NCI-H1436 (cell line): ENCODE measurements at places on chromosomes 7 and 10.

DNA sequence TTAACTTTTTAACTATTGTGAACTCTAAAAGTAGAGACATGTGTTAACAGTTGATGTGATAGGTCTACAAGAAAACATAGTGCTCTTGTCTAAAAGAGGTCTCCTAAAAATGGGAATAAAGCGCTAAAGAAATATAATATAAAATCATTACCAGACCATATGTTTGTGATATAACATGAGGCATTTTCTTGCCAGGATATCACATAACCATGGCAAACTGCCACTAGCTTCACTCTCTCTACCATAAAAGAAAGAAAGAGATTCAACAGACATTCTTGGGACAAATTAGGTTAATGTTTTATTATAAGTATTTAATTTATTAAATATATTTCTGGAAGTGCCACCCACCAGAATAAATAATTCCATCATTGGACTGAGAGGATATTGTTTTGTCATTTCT is 115.0 kb downstream of the TMEM26 start:
- no peak for DNase-seq

- DNase-seq = no peak
These were observed 158.4 kb downstream of the ZMYND11 start for GRCh38 chr10:293636-294035.

- peak; percentile 14 for DNase-seq
These were observed 129.2 kb downstream of the CUL2 start for GRCh38 chr10:34960983-34961382.

- no peak for DNase-seq
These were observed at the start of gene VIPR2 for GRCh38 chr7:159144758-159145489. VIPR2 (minus strand) TSS chr7:159144867; CDS start chr7:159144771, 96 bp downstream.

- no peak for DNase-seq
These were observed 79.0 kb downstream of the C10orf105 start for GRCh38 chr10:71640607-71641006.

- DNase-seq = peak; percentile 40
These were observed 89.7 kb downstream of the ATE1 start for GRCh38 chr10:121838149-121838548.

DNA sequence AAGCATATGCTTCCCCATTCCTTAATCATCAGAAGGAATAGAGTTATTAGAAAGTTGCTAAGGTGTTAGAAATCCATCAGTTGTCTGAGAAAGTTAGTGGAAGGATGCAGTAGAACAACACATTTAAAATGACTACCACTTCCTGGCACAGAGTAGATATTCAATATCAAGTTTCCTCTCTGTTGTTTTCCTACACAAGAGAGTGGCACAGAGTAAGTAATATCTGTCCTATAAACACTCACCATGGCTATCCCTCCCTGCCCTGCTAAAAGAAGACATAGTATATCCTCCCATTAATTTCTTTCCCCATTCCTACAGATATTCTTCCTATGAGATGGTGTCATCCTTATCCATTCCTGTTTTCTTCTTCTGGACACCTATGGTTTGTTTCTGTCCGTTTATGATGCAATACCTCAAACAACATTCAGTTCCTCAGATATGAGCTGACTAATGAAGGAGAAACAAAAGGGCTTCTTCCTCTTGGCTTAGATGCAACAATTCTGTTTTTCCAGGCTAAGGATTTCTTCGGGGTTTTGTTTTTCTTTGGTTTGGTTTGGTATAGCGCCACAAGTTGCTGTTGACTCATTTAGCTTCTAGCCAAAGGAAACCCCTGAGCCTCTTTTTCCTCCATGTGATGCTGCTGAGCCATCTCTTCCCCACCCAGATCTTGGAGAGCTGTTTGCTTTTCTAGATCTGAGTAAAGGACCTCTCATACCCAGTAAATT is 32.9 kb upstream of the BPGM start:
- DNase-seq = no peak

DNA sequence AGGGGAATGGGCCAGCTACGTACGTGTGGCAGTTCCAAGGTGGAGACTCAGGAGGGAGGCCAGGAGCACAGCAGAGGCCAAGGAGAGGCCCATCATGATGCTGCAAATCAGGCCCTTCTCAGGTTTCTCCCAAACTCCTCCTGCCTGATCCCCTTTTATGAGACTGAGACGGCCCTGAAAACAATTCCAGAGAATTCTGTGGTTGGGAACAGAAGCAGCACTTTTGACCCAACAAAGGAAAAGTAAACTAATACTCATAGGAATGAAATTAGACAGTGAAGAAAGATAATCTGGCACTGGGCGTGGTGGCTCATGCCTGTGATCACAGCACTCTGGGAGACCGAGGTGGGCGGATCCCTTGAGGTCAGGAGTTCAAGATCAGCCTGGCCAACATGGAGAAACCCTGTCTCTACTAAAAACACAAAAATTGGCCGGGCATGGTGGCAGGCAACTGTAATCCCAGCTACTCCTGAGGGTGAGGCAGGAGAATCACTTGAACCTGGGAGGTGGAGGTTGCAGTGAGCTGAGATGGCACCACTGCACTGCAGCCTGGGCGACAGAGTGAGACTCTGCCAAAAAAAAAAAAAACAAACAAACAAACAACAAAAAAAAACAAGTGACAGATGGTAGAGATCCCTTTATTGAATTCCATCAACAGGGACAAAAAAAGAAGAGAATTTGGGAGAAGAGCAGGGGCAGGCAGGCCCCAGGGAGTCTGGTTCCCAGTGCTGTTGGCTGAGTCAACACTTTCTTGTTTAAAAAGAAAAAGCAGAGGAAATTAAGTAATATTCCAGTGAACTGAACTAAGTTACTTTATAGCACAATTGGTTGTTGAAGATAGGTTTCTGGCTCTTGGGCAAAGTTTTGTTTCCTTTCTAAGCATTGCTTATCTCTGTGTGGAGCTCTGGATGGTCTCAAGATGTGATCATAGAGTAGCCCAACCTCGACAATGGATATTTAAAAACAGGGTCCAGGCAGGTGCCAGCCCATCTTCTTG is at the start of gene CCL26:
Gene CCL26 (minus strand): TSS at position 131 of the 997 bp plus-strand sequence. CDS start 35 bp downstream, at position 96.
- DNase-seq = no peak

DNA sequence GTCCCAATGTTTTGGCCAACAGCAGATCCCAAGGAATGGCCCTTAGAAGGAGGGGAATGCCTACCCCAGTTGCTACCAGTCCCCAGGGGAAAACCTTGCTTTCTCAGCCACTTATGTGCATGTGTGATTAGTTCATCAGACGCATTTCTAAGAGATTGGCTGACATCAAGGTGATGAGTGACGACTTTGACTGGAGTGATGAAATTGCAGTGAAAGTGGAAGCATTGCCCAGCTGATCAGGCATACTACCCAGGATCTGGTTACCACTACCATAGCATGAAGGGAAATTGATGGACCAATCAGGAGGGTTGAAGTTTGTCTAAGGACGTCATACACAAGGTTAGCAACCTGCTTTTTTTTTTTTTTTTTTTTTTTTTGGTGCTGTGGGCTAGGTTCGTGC is 90.3 kb upstream of the ELMO1 start:
- DNase-seq = no peak

DNA sequence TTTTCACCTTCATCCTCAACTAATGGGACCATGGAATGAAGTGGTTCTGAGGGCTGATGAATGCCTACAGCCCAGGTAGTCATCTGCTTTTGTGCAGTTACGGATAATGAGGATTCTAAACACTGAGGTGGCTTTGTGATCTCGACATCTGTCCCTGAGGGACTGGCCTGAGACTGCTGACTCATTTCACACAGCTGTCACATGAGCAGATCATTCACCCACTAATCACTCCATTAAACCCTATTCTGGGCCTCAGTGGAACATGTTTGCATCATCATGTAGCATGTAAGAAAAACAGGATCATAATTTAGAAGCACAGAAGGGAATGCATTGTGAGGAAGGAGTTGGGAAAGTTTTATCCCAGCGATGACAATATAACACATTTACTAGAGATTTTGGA is 79.4 kb upstream of the FEZF1 start:
- DNase-seq = peak; percentile 79

GRCh38 chr7:64945503-64946175 is 42.6 kb downstream of the ZNF273 start:
- DNase-seq = no peak

DNA sequence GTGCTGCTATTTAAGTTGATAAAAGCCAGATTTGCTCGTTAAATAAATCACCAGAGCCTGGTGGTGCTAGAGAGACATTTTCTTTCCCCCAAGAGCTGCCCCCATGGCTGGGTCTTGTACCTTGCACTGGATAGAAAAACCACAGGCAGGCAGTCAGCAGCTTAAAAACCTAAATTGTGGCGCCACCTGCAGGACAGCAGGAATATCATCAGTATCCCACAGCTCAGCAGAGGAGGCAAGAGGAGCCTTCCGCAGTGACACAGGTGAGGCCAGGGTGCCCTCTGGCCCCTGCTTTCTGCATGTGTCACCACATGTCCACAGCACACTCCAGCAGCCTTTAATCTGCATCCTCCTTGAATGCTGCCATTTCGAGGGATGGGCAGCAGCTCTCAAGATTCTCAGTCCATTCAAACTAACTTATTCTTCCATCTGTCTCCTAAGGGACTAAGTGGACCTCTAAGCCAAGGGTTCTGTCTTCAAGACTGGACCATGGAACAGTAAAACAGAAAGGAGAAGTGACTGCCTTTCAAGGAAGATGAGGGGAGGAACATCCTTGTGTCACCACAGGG is 4.5 kb upstream of the PLXNA4 start:
- DNase-seq = peak; percentile 15

GRCh38 chr10:86632009-86632800 is 22.1 kb upstream of the OPN4 start:
- peak; percentile 30 for DNase-seq

- DNase-seq = no peak
These were observed 863 bp downstream of the CALD1 start for GRCh38 chr7:134780166-134780828.

DNA sequence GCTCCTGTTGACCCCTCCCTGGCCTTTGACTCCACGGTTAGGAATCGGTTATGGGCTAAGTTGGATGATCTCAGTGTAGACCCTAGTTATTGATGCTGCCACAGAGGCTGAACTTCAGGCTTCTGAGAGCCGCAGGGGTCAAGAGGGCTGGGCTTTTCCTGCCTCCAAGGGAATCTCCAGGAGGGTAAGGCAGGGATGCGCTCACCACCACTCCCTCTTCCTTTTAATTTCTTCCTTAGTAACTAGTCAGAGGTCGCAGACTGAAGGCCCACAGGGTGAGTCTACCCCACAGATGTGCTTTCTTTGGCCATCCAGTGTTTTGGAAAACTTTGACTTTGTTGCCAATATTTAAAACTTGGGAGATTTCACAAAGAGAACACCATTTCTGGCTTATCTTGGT is 151.0 kb upstream of the TCF7L2 start:
- DNase-seq = no peak

DNA sequence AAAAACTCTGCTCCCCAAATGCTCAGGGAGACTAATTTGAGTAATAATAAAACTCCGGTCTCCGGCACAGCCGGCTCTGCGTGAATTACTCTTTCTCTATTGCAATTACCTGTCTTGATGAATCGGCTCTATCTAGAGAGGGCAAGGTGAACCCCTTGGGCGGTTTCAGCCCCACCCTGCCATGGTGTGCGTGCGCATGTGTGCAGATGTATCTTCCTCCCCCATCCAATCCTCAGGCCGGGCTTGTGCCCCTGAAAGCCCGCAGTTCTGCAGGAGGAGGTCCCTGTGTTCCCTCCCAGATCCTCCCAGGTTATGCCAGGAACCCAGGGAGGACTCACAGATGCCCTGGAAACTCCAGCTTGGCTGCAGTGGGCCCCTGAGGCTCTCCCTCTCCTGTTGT is 48.3 kb upstream of the MYL10 start:
- DNase-seq = peak; percentile 22

DNA sequence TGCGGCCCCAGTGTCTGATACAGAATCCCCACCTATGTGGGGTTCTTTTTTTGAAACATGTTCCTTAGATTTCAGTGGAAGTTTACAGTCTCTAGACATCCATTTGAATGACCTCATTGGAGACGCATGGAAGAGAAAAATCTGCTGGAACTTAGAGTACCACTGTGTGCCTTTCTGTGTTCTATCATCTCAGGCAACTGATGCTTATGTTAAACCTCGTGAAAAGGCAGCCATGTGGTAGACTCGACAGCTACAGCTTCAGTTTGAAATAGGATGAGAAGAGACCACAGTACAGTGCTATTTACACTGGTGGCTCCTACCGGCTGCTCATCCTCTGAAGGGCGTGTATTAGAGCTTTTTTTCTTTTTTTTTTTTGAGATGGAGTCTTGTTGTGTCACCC is 74.4 kb downstream of the FAM171A1 start:
- no peak for DNase-seq

- DNase-seq = no peak
These were observed 54.4 kb downstream of the ITGB8 start for GRCh38 chr7:20385126-20385525.

GRCh38 chr7:48130658-48131108 is 40.6 kb upstream of the ABCA13 start:
- DNase-seq = no peak

GRCh38 chr7:2791390-2791789 is 52.7 kb downstream of the GNA12 start:
- DNase-seq = no peak

GRCh38 chr7:45092100-45092930 is 3.5 kb upstream of the NACAD start:
- DNase-seq = no peak

DNA sequence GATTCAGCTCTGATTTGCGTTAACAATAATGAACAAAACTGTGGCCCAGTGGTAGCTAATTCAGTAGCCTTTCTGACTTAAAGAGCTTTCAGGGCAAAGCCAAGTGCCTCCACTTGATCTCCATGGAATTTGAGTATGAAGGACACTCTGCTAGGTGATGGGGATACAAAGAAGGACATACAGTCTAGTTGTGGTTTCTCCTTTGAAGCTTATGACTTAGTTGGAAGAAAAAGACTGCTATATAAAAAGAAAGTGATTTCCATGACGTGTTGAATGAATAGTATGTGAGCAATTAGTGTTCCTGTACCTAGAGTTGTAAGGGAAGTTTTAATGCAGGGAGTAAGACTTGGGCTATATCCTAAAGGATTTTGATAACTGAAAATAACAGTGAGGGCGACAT is 8.3 kb downstream of the PDCD4 start:
- DNase-seq = no peak

DNA sequence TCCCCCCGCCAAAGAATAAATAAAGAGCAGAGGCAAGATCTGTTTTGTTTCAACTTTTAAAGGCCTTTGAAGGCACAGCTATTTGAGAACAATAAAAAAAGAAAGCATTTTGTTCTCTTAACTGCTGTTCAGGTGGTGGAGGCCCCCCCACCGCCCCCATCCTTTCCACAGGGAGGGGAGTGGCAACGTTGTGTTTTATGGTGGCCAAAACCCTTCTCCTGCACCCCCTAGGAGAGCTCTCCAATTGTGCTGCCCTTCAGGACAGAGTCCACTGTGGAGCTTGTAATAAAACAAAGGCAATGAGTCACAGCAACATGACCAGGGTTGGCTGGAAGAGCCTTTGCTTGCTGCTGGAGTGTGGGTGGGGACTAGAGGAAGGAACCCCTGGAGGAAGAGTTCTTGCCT is 987.9 kb downstream of the KCNMA1 start:
- DNase-seq = no peak

DNA sequence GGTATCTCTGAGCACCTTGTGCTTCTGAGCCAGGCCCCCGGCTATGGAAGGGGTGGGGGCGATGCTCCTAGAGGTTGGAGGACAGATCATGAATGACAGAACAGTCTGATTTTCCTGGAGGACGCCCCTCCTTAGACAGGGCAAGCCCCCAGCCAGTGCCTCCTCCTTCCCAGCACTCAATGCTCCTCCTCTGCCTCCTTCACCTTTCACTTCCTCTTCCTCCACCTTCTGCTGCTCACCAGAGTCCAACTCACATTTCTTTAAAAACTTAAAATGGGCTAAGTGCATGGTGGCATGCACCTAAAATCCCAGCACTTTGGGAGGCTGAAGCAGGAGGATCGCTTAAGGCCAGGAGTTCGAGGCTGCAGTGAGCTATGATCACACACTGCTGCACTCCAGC is 71.1 kb upstream of the CUX1 start:
- no peak for DNase-seq
